ENCODE measurements at places on chromosomes 16 and 17.

DNA sequence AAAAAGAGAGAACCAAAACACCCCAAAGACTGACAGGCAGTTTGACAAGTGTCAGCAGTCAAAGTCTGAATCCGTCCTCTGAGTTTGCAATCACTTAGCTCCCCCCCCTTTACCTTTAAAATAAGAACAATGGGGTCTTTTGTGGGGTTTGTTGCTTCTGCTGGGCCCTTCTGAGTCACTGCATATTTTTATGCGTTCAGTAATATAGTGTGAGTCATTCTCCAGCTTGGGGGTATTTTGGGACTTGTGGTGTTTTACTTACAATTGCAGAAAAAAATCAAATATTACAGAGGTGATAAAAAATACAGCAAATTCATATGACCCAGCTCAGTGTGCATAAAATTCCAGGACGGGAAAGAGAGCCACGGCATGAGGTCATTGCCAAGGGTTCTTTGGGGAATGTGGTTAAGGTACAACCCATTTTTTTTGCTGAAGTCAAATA is 120.1 kb downstream of the CYLD start:
- no peak for DNase-seq

- DNase-seq: no peak
These were observed 20.1 kb downstream of the PIEZO1 start for GRCh38 chr16:88764913-88765349.

GRCh38 chr17:73533127-73533526 is 111.1 kb downstream of the SDK2 start:
- no peak for DNase-seq

- peak; percentile 51 for DNase-seq
These were observed 6.6 kb downstream of the CDC42EP4 start for GRCh38 chr17:73304971-73305812.

GRCh38 chr17:78206298-78206697 is 7.8 kb upstream of the BIRC5 start:
- DNase-seq: no peak

DNA sequence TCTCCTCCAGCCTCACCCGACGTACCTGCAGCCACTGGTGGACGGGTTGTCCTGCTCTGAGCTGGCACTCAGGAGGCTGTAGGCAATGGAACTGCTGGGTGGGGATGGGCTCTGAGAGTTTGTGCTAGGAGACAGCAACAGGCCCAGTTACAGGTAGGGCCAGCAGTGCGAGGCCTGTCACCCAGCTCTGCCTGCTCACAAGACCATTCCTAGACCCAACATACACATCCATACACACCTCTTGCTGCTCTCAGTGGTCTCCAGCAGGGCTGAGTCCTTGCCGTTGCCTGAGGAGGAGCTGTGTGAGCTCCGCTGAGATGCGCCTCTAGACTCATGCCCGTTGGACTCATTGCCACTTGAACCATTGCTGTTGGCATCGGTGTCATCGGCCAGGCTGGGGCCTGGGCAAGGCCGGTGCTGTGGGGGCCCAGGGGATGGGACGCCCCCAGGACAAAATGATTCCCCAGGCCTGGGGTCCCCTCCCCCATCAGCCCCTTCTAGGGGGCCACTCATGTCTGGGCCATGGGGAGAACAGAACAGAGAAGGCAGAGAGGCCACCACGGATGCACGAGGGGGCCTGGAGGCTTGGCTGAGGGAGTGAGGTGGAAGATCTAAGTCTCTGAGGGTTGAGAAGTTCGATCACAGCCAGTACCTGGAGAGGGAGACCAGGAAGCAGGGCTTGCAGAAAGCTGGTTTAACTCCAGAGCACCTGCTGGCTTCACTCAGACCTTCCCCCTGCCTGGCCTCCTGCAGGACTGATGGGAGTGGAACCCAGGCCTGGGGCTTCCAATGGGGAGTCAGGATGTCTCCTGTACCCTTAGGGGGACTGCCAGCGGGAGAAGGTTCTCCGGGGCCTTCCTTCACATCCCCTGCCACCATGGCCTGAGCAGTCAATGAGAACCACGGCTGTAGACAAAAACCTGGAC is 1.7 kb downstream of the PER1 start:
- DNase-seq: no peak

DNA sequence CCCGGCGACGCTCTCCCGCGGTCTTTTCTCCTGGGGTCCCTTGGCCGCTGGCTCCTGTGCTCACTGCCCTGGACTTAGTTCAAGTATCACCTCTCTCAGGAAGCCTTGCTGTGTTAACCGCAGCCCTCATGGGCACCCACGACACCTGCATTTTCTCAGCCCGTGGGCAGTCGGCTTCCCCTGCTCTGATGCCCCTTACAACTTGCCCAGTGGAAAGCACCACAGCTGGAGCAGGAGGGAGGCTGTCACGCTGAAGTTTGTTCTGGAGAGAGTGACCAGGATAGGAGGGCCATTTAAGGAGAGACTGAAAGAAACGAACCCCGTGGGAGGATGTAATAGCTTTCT is 395 bp downstream of the STXBP4 start:
- peak; percentile 5 for DNase-seq
